ENCODE measurements at places on chromosomes 16 and 17. TPM values are rescaled to one million over a fixed set of nuclear protein-coding genes. Genes with fewer than 3 reads are reported as not detected.

Gene NLE1
- 26.3 TPM for total RNA-seq

Gene KRT20
- not detected for total RNA-seq

- no peaks in the 10 kb centered on the region for H3K27me3 ChIP-seq
- H3K4me1 ChIP-seq: no peaks in the 10 kb centered on the region
- no peaks in the 10 kb centered on the region for H3K36me3 ChIP-seq
- H3K27ac ChIP-seq: no peak overlapping the region
Measured at GRCh38 chr16:60091529-60091928, 1357.4 kb upstream of the GOT2 start.

Gene HES7
- 0.49 TPM for total RNA-seq

DNA sequence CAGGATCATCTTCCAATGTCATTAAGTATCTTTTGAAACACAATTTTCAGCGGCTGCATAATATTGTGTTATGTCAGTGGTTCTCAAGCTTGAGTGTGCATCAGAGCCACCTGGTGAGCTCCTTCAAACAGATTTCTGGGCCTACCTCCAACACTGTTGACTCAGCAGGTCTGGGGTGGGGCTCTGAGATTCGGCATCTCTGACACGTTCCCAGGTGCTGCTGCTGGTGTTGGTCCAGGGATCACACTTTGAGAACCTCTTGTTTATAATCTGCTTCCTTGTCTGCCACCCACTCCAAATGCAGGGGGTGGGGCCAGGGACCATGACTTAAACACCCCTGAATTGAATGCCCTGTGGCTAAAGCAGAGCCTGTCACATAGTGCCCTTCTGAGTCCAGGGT is 73.8 kb upstream of the HNF1B start:
- peaks cover 13% of the 10 kb centered on the region for H3K27me3 ChIP-seq
- peaks cover 36% of the 10 kb centered on the region for H3K4me1 ChIP-seq
- no peaks in the 10 kb centered on the region for H3K36me3 ChIP-seq

GRCh38 chr17:15307710-15308111 is 33.7 kb downstream of the TEKT3 start:
- H3K4me3 ChIP-seq: no peak overlapping the region
- H3K27ac ChIP-seq: no peak overlapping the region
- H3K4me1 ChIP-seq: no peaks in the 10 kb centered on the region
- H3K36me3 ChIP-seq: no peaks in the 10 kb centered on the region
- DNase-seq: no peak
- H3K27me3 ChIP-seq: peaks cover 5% of the 10 kb centered on the region

Gene KCNG4
- not detected for total RNA-seq

- H3K27ac ChIP-seq: no peak overlapping the region
- no peak overlapping the region for H3K4me3 ChIP-seq
- no peaks in the 10 kb centered on the region for H3K36me3 ChIP-seq
- peaks cover 5% of the 10 kb centered on the region for H3K27me3 ChIP-seq
Measured at GRCh38 chr16:86676254-86676670, 97.9 kb downstream of the FOXL1 start.

- H3K4me1 ChIP-seq: no peaks in the 10 kb centered on the region
- H3K36me3 ChIP-seq: no peaks in the 10 kb centered on the region
- no peak overlapping the region for H3K27ac ChIP-seq
- no peak overlapping the region for H3K4me3 ChIP-seq
- no peaks in the 10 kb centered on the region for H3K27me3 ChIP-seq
Measured at GRCh38 chr16:58820411-58820810, 86.3 kb upstream of the GOT2 start.

Gene CASKIN1
- total RNA-seq: not detected

DNA sequence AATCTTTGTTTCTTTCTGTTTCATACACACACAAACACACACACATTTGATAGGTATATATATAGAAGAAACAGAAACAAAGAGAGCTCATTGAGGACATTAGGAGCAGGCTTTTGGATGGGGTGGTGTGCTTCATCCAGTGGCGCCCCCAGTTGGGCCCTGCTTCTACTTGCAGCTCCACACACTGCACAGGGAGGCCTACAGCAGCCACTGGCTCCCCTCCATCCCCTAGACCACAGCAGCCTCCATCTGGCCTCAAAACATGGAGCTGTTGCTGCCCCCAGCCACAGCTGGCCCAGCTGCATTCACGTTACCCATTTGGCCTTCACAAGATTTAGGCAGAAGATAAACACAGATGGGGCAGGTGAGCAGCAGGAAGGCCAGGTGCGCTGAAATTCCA is 33.1 kb upstream of the NF1 start:
- H3K27ac ChIP-seq: no peak overlapping the region
- peaks cover 5% of the 10 kb centered on the region for H3K4me1 ChIP-seq
- H3K27me3 ChIP-seq: no peaks in the 10 kb centered on the region

Gene CHST4
- total RNA-seq: not detected

DNA sequence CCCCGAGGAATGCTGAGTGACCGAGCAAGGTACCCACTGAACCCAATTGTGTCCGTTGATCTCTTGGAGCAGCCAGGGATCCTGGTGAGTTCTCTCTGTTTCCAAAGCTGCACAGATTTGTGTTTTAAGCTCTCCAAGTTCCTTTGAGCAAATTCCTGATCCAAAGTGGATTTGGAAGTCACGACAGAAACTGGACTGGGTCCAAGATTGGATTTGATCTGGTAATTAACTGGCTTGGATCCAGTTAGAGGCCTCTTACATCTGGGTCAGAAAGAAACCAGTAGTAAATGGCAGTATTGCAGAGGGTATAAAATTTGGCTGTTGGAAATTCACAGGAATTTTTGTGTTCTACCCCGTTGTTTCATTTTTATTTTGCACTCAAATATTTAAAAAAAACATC is 119.5 kb downstream of the PMP22 start:
- H3K27ac ChIP-seq: no peak overlapping the region
- no peaks in the 10 kb centered on the region for H3K36me3 ChIP-seq
- DNase-seq: no peak

DNA sequence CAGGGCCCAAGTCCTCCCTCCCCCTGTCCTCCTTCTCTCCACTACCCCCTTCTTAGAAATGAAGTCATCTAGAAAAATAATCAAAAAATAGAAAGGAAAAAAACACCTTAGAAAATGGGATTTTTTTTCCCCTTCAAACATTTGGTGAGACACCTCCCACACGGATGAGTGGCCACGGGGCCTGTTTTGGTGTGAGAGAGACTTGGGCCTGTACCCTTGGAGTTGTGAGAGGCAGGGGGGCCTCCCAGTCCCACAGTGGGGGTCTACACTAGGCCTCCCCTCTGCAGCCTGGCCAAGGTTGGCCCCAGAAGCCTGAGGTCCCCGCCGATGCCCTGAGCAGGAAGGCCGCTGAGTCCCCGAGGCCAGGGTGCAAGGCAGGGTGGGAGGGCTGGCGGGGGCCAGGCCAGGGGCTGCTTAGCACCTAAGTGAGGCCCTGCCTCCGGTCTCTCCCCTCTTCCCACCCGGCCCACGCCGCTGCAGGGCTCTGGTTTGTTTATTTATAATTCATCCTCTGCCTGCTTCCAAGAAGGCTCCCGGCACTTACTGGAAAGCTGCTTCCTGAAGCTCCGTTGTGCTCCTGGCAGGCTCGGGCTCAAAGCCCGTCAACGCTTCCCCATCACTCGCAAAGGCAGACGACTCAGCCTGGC is 26.4 kb downstream of the NPTX1 start:
- H3K4me3 ChIP-seq: no peak overlapping the region
- no peak for DNase-seq
- H3K36me3 ChIP-seq: peaks cover 4% of the 10 kb centered on the region
- peak overlapping the region; percentile 31 for H3K27ac ChIP-seq

DNA sequence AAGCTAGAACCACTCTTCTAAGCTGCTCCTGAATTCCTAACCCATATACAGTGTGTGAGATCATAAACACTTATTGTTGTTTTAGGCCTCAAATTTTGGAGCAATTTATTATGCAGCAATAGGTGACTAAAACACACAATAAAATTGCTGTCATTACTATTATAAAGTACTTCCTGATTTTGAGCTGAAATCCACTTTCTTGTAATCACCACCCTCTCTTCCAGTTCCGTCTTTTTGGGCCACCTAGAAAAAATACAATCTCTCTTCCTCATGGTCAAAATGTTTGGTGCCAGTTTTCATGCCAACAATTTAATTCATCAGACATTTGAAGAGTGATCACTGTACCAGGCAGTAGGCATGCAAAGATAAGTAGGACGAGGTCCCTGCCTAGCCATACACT is 43.3 kb upstream of the NF1 start:
- no peak overlapping the region for H3K27ac ChIP-seq
- no peaks in the 10 kb centered on the region for H3K27me3 ChIP-seq
- H3K4me1 ChIP-seq: no peaks in the 10 kb centered on the region
- no peaks in the 10 kb centered on the region for H3K36me3 ChIP-seq
- no peak for DNase-seq

DNA sequence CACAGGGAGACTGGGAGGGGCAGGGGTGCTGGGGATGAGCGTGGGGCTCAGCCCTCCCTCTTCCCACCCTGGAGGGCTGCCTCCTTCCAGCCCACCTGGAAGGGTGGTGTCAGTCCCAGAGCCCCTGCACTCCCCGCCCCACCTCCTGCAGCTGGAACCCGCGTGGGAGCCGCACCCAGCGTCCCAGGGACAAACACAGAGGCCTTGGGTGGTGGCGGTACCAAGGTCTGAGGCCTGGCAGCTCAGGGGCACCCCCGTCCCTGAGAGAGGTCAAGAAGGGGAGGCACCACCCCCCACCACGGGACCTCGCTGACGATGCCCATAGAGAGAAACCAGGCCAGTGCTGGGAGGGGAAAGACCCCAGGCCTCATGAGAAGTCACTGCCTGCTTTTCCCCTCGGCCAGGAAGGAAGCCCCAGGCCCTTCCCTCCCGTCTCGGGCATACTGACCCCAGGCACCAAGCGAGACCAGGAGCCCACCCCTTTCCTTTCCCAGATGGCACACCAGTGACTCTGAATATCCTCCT is 4.1 kb downstream of the HS3ST6 start:
- no peaks in the 10 kb centered on the region for H3K4me1 ChIP-seq
- no peak overlapping the region for H3K4me3 ChIP-seq
- no peak overlapping the region for H3K27ac ChIP-seq
- H3K36me3 ChIP-seq: no peaks in the 10 kb centered on the region
- DNase-seq: no peak
- peaks cover 21% of the 10 kb centered on the region for H3K27me3 ChIP-seq
